ENCODE measurements at places on chromosomes 4 and X.

DNA sequence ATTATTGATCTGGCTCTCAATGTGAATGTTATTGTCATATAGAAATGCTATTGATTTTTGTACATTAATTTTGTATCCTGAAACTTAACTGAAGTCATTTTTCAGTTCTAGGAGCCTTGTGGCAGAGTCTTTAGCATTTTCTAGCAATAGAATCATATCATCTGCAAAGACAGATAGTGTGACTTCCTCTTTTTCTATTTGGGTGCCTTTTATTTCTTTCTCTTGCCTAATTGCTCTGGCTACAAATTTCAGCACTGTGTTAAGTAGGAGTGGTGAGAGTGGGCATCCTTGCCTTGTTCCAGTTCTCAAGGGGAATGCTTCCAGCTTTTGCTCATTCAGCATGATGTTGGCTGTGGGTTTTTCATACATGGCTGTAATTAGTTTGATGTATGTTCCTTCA lies 102.7 kb downstream of the SH3BGRL start:
- DNase-seq: no peak

DNA sequence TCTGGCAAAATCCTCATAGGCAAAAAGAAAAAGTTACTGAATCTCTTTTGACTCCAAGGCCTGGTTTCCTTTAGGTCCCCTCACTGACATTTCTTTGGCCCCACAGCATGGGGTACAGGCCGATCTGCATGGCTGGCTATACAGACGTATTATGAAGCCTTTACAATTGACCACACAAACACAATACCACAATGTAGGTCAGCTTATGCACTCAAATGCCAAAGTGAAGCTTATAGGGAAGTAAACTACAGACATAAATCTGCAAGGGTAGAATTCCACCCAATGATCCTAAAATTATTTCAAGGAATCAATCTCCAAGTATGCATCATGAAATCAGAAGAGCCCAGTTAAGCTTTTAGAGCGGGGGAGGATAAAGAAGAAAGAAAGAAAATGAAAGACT lies 20.7 kb downstream of the STX18 start:
- no peak for DNase-seq

DNA sequence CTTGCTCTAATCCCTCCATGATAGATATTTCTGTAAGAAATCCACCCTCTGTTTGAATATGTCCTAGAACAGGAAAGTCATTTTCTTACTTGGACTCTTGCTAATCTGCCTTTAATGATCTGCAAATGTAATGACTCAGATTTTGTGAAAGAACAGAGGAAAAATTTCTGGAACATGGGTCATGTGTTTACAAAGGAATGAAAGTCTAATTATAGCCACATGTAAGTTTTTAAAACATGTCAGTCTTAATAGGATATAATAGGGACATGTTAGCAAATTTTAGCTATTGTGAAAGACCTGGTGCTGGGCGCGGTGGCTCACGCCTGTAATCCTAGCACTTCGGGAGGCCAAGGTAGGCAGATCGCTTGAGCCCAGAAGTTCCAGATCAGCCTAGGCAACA lies 47.6 kb downstream of the GRK4 start:
- DNase-seq: no peak

DNA sequence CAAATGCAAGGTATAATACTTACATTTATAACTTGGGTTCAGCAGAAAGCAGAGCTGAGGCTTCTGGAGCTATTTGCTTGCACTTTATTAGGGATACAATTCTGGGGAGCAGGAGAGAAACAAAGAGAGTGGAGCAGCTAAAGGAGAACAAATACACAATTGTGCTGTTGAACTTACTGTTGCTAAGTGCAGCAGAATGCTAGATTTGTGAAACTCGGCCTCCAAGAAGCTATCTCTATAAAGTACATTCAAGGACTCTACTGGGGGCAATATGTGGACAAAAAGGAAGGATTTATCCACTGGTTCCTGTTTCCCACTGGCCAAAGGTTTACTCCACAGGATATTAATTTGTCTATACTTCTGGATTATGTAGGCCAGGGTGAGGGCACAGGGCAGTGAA lies 86.8 kb downstream of the PPP1R2C start:
- no peak for DNase-seq

DNA sequence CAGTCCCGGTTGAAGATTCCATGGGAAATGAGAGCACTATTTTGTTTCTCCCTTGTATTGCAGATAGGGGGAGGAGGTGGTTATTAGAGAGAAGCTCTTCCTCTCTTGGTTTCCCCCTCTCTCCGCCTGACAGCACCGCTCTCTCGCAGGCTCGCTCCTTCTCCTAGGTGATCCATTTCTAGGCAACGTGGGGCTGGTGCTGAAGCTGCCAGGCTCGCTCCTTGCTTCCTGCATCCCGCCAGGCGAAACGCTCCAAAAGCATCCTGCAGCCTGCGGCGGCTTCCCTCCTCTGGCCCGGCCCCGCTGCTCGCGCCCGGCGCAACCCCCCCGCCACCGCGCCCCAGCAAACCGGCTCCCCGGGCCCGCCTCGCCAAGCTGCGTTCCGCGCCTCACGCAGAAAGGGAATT lies at the start of gene GRID2:
Gene GRID2 (plus strand): TSS at position 346 of the 407 bp plus-strand sequence.
- peak; percentile 45 for DNase-seq

- no peak for DNase-seq
Measured at GRCh38 chr4:11720292-11720691, 291.6 kb upstream of the HS3ST1 start.

GRCh38 chr4:73945674-73946449 lies 36.0 kb downstream of the PF4 start:
- no peak for DNase-seq

DNA sequence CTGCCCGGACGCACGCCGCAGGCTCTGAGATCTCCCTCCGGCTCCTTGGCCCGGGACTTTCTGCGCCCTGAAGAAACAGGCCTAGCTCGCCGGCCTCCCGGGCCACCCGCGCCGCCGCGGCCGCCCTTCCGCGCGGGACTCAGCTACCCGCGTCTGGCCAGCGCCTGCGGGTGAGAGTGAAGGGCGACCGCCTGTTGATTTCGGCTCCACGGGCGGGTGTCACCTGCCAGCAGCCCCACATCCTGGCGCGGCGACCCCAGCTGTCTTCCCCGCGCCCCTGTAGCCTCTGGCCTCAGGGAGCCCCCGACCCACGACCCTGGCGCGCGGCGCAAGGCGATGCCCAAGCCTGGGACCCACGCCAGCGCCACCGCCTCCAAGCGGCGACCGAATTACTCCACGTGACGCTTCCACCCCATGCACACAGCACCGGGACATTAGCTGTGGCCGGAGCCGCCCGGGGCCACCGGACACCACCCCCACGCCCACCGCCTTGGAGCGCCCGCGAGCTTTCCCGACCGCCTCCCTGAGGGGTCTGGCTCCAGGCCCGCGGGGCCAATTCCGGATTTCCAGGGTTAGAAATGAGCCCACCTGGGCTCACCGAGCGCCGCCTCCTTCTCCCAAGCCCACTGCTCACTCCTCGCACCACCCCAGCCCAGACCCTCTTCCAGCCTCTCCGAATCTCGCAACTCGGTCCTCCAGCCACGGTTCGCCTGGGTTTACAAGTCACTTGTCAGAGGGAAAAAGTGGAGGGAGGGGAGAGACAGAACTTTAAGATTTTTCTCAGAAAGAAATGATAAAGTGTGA lies 10.2 kb downstream of the ARX start:
- DNase-seq: no peak

DNA sequence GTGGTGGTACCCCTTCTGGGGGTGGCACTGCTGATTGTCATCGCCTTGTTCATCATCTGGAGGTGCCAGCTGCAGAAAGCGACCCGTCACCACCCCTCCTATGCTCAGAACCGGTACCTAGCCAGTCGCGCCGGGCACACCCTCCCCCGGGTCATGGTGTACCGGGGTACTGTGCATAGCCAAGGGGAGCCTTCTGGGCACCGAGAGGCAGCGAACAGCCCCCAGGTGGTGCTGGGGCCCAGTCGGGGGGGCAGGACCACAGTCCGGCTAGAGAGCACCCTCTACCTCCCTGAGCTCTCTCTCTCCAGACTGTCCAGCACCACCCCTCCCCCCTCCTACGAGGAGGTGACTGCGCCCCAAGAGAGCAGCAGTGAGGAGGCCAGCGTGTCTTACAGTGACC lies 5.3 kb downstream of the PRRG3 start:
- no peak for DNase-seq

DNA sequence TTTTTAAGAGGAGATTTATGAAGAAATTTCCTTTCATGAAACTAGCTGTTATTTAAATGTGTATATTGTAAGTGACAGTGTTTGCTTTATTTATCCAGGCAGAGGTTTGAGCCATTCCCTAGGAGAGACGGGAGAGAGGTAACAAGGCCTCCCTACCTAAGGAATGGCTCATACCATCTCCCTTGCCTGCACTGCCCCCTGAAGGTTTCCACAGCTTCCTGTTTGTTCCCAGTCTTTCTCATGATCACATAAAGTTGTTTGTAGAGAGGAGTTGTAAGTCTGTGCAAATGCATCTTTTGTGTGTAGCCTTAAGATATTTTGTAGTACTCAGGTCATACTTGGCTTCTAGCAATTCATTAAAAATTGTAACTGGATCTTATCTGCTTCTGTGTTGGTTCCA lies 1504.5 kb upstream of the PCDH10 start:
- no peak for DNase-seq

DNA sequence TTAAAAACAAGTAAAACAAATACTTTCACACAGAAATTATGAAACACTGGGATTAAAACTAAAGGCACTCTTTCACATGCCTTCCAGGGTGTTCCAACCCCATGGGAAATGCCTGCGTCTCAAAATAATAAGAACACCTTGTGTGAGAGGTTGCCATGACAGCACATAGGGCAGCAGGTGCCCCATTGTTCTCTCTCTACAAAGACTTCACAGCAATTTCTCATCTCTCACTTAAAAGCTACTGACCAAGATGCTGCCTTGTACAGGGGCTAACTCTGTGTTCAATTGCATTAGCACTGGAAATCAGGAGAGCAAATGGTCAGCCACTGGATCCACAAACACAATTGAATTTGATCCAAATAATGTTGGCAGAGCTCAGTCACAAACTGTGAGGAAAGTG lies 102.5 kb upstream of the GALNTL6 start:
- no peak for DNase-seq

DNA sequence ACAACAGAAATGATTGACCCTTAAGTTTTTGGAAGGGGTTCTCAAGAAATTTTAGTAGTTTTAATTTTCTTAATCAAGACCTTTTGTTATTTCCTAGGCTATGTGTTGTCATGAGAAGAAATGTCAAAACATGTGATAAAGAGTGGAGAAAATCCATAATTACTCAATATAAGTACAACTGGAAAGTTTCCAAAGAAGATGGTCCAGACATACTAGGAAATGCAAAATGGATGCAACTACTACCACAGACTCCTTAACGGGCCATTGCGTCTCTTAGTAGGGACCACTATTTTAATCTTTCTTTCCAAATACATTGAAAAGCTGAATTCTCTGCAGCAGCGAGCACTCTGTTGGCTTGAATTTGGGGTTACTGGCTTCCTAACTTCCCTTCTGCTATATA lies 148.8 kb downstream of the NWD2 start:
- DNase-seq: no peak

GRCh38 chrX:154987940-154988339 lies 34.6 kb downstream of the F8 start:
- no peak for DNase-seq

DNA sequence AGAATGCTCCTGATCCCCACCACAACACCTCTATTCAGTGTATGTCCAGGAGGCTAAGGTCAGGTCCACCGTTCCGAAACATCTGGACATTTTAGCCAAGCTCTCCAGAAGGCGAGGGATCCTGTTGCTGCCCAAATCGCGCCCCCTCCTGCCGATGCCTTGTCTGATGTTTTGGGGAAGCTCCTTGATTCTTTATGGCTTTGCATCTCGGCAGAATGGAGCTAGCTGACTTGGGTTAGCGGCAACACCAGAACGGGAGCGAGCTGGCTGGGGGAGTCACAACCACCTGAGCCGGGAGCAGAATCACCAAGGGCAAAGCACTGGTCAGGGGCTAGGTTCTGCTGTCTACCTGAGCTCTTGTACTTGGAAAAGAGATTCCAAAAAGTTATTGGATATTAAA lies 6.6 kb upstream of the POU3F4 start:
- DNase-seq: no peak

DNA sequence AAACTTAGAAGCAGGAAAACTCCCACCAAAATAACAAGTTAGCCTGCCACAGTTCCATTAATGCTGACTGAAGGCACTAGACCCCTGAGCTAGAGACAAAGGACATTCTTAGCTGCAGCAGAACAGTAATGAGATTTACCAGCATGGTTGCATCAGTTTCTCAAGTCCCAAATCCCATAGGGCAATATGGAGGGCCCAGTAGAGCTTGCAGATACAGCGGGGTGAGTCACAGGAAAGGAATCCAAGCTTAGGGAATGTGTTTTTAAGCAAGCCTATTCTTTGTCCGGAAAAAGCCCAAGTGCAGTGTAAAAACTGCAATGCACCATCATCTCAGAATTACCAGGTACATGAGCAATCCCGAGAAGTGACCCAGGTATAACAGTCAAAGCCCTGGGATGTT lies 51.3 kb upstream of the EXOC1L start:
- DNase-seq: no peak

GRCh38 chr4:88953400-88953799 lies 103.6 kb downstream of the FAM13A start:
- DNase-seq: no peak

- no peak for DNase-seq
Measured at GRCh38 chrX:50430917-50431575, 39.6 kb downstream of the DGKK start.

GRCh38 chr4:5980436-5981155 lies 37.6 kb downstream of the C4orf50 start:
- no peak for DNase-seq

- no peak for DNase-seq
Measured at GRCh38 chr4:147862043-147862692, 130.3 kb downstream of the ARHGAP10 start.

GRCh38 chr4:169179609-169180521 lies 90.9 kb downstream of the SH3RF1 start:
- DNase-seq: no peak

DNA sequence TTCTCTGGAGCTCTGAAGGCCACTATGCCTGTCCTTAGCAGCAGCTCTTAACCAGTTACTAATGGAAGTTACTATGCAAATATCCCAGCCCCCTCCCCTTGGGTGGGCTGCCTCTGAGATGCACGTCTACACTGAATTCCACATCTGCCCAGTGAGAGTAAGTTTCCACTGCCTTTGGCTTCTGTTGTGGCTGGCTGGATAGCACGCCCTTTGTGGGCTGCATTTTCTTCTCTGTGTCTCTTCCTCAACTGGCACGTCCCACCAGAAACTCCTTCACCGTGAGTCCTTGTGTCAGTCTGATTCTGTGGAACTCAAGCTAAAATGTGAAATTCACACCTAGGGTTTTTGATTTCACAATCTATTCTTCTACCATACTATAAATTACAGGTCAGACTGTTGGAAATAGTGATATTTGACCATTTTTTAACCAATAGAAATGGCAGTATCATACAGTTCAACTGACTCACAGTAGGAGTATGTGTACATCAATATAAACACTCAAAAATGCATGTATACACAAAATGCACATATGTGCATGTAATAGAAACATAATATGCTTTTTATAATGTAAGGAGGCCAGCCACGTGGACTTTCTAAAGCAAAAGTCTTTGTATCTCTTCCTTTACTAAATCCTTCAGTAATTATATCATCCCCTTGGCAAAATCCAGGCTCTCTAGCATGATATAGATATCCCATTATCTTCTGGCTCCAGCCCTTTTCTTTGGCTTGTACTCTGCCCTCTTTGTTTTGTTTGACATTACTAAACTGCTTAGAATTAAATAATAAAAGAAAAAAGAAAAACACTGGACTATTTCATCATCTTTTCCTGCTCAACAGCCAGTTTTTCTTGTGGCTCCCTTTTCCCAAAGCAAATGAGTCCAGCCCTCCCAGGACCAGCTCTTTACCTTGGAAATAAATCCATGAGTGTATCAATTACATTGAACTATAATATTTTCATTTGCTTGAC lies 33.2 kb upstream of the LDB2 start:
- no peak for DNase-seq
